NCI-H1417 treated with DMSO at 0.1 percent for 48 hours (cell line): ENCODE measurements at places on chromosomes 12 and 14.

DNA sequence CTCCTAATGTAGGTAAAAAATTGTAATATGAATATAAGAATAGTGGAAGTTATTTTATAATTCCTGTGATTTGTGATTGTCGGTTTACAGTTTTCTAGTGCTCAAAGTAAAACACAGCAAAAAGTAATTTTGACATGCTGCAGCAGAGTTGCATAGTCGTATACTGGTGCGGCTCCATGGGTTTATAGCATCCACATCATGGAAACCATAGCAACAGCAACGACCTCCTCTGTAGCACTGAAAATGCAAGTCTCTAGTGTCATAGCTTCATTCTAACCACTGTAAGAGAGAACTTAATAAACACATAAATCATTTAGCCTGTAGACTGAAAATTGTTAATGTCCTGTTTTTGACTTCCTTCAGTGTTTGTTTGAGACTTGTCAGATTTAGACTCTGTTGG lies 574.3 kb downstream of the KCNH5 start:
- DNase-seq, result no peak

GRCh38 chr12:3185260-3185870 lies 108.2 kb downstream of the TSPAN9 start:
- DNase-seq, result no peak

- no peak for DNase-seq
Observed at GRCh38 chr12:23630524-23630923, 318.9 kb downstream of the SOX5 start.

DNA sequence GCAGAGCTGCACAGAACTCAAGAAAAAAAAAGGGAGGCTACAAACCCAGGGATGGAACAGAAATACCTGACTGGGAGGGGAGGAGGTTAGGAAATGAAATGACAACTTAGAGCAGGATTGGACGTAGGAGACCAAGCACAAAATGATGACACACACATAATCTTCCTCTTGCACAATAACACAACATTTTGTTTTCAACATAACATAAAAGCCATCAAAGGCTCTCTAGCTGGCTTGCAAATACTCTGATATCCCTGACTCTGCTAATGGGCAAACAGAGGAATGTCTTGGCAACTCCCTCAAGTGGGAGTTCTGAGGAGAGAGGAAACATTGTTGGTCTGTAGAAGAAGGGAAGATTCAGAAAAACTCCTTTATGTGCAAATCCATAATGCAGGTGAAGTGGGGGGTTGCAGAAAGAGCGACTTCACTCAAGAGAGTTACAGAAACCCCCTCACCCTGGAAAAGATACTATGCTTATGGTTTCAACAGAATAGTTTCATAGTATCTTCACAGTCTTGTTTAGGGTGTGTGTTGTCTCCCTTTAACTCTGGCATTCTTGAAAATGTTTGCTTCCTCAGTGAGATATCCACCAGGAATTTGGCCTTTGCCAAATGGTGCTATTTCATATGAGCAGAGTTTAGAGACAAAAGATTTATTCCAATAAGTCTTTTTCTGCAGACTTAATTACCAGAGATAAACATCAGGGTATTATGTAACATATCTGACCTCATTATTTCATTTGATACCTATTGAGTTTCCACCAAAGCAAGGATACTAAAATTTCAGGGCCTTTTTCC lies 43.8 kb upstream of the LTBP2 start:
- DNase-seq, result no peak

- no peak for DNase-seq
Observed at GRCh38 chr12:122785503-122785902, 11.1 kb downstream of the CCDC62 start.

GRCh38 chr12:117744418-117744817 lies 224.4 kb downstream of the KSR2 start:
- DNase-seq, result no peak
